ENCODE measurements at places on chromosomes 2 and 18.
A peak's percentile ranks its signal among the peaks of the same experiment; 100 is the strongest.

GRCh38 chr18:3911413-3911812 lies 461.4 kb downstream of the TGIF1 start:
- no peaks in the 10 kb centered on the region for H3K4me1 ChIP-seq
- no peaks in the 10 kb centered on the region for H3K36me3 ChIP-seq
- H3K27me3 ChIP-seq: no peaks in the 10 kb centered on the region
- no peak overlapping the region for H3K4me3 ChIP-seq

DNA sequence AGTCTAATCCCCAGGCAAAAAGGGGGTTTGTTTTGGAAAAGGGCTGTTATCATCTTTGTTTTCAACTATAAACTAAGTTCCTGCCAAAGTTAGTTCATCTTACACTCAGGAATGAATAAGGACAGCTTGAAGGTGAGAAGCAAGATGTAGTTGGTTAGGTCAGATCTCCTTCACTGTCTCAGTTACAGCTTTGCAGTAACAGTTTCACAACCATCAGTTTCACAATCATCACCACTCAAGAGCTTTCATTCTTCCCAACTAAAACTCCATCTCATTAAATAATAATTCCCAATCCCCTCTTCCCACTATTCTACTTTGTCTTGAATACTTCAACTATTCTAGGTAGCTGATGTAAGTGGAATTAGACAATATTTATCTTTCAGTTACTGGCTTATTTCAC lies 200.9 kb downstream of the NYAP2 start:
- no peak overlapping the region for H3K27ac ChIP-seq
- H3K36me3 ChIP-seq: no peaks in the 10 kb centered on the region
- H3K4me3 ChIP-seq: no peak overlapping the region
- no peaks in the 10 kb centered on the region for H3K27me3 ChIP-seq
- DNase-seq: no peak

GRCh38 chr2:204492417-204492816 lies 52.9 kb upstream of the PARD3B start:
- H3K36me3 ChIP-seq: no peaks in the 10 kb centered on the region
- no peak for DNase-seq
- no peak overlapping the region for H3K27ac ChIP-seq
- H3K4me3 ChIP-seq: no peak overlapping the region
- no peaks in the 10 kb centered on the region for H3K27me3 ChIP-seq

DNA sequence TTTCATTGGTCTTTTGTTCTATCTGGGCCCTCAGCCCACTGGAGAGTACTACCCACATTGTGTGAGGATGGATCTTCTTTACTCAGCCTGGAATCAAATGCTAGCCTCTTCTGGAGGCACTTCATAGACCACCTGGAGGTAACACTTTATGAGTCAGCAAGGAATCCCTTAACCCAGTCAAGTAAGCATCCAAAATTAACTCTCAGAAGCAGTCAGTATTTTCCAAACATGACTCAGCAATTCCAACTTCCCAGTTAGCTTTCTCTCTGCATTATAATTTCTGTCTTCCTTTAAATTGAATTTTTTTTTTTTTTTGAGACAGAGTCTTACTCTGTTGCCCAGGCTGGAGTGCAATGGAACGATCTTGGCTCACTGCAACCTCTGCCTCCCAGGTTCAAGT lies 142.7 kb downstream of the ACKR3 start:
- H3K4me1 ChIP-seq: peaks cover 21% of the 10 kb centered on the region
- H3K27me3 ChIP-seq: no peaks in the 10 kb centered on the region
- no peaks in the 10 kb centered on the region for H3K36me3 ChIP-seq

- H3K27ac ChIP-seq: no peak overlapping the region
- H3K4me1 ChIP-seq: peaks cover 32% of the 10 kb centered on the region
- no peak overlapping the region for H3K4me3 ChIP-seq
- no peak for DNase-seq
- peaks cover 2% of the 10 kb centered on the region for H3K36me3 ChIP-seq
- no peaks in the 10 kb centered on the region for H3K27me3 ChIP-seq
These were observed 32.9 kb downstream of the ITGB6 start for GRCh38 chr2:160167089-160167740.

DNA sequence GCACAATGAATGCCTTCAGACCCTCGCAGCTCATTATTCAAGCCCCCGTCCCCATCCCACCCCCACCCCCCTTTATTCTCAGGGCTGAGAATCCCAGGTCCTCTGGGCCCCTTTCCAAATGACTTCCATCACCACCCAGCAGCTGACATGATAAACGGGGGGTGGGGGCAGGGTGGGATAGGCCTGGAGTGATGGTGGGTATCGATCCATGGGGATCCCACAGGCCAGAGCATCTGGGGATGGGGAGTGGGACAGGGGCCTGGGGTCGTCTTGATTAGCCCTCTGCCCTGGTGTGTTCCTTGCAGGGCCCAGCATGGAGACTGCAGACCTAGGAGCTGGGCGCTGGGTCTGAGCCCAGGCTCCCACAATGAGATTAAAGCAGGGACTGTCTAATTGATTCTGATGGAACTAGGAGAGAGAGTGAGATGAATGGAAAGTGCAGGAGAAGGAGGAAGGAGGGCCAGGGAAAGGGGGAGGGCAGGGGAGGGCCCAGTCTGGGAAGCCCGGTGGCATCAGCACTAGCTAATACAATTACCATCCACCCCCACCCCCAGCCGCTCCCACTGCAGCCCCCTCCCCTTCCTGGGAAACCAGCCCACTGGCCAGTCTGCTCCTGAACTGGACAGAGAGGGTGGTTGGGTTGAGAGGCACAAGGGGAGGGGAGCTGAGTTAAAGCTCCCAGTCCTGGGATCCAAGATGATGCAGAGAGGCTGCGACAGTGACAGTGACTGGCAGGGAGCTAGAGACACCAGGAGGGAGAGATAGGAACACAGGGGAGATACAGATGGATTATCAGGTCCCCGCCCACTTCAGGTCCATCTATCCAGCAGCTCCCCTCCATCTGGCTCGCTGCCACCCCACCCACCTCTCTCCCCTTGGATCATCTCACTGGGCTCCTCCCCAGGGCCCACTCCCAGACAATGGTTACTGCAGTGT lies 13.1 kb upstream of the TNS1 start:
- H3K4me1 ChIP-seq: peaks cover 4% of the 10 kb centered on the region
- peak overlapping the region; percentile 48 for H3K27ac ChIP-seq
- H3K36me3 ChIP-seq: no peaks in the 10 kb centered on the region
- H3K27me3 ChIP-seq: peaks cover 10% of the 10 kb centered on the region
- no peak overlapping the region for H3K4me3 ChIP-seq

GRCh38 chr2:31563273-31563839 lies 17.4 kb downstream of the SRD5A2 start:
- H3K27me3 ChIP-seq: no peaks in the 10 kb centered on the region
- no peak for DNase-seq
- no peak overlapping the region for H3K4me3 ChIP-seq
- H3K36me3 ChIP-seq: no peaks in the 10 kb centered on the region

GRCh38 chr2:8365331-8365910 lies 316.4 kb upstream of the ID2 start:
- H3K27me3 ChIP-seq: no peaks in the 10 kb centered on the region
- no peak overlapping the region for H3K4me3 ChIP-seq
- no peak overlapping the region for H3K27ac ChIP-seq
- DNase-seq: no peak
- H3K4me1 ChIP-seq: peaks cover 7% of the 10 kb centered on the region
- no peaks in the 10 kb centered on the region for H3K36me3 ChIP-seq

DNA sequence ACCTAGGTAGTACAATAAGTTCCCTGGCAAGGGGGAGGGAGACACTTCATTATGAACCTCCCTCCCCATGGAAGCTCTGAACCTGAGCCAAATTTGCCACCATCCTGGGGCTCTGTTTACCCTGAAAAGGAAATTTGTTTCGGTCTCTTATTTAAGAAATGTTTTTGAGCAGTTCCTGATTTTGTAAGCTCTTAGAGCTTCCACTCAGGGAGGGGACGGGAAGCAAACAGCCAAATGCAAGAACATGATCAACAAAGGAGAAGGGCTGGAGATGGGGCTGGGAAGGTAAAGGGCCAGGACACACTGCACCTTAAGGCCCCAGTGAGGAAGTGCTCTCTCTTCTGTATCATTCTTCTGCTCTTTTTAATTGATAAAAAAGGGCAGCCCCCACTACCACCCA lies 117.9 kb downstream of the NRP2 start:
- no peaks in the 10 kb centered on the region for H3K27me3 ChIP-seq
- peaks cover 18% of the 10 kb centered on the region for H3K4me1 ChIP-seq
- H3K36me3 ChIP-seq: peaks cover 4% of the 10 kb centered on the region
- H3K27ac ChIP-seq: peak overlapping the region; percentile 55
- DNase-seq: no peak
- H3K4me3 ChIP-seq: no peak overlapping the region

Data from large intestine (tissue), 12 donors.